Stimulated activated CD4-positive, alpha-beta T cell treated with anti-CD3 and anti-CD28 coated beads, Interleukin-1b, Interleukin-23, amount 100 ng/mL, for 24 hours (primary cell): ENCODE measurements at places on chromosomes 6 and 20.

GRCh38 chr6:43761666-43762409, 8.2 kb upstream of the VEGFA start:
- DNase-seq, result no peak

DNA sequence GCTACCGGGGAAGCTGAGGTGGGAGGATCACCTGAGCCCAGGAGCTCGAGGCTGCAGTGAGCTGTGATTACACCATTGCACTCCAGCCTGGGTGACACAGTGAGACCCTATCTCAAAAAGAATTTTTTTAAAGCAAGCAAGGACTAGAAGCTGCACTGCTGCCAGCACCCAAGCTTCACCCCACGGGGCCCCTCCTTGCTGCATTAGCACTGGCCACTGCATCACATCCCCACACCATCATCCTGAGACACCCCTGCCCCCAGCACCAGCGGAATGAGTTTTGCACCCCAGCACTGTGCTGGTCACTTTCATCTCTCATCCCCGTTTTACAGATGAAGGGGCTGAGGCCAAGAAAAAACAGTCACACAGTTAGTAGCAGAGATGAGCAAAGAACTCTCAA, 30.9 kb downstream of the TBC1D7 start:
- DNase-seq, result no peak

DNA sequence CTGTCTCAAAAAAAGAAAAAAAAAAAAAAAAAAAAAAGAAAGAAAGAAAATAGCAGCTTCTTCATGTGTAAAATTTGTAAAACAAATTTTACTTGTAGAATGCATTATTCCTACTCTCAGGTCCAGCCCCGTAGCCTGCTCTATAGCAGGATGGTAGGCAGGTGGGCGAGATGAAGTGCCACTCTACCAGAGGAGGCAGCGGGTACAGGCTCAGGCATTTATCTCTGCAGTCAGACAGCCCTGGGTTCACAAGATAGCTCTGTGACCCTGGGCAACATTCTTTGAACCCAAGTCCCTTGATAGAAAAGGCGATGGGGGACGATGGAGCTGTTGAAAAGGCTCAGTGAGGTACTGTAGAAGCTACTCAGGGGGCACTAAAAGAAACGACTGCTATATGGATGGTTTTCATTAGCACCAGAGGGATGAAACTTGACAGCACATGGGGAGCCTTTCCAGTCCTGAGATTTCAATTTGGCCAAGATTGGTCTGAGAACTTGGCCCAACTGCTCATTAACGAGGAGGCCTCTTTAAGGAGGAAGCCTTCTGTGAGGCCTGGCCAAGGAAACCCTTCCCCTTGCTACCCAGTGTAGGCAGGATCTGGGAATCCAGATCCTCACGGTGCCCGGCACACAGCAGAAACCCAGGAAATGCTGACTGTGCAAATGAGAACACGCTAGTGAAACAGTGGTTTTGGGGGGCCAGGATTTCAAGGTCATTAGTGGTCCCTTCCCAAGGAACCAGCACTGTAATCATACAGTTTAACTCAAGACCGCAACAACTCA, 63.1 kb downstream of the MYH7B start:
- no peak for DNase-seq

- no peak for DNase-seq
Observed at GRCh38 chr6:69232008-69232407, 564.8 kb downstream of the LMBRD1 start.

DNA sequence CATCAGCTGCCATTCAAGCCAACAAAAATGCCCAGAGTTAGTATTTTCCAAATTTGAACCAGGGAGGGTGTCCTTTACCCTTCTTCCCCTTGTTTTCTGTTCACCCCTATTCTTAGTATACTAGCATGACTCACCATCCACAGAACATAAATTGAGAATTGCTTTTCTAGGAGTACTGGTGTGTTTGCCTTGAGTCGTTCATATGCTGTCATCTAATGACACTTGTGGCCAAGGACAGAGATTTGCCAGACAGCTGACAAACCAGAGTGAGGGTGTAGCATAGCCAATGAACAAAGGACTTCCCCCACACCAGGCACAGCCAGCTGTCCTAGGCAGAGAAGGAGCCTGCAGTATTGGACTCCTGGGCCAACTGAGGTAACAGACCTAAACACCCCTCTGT, 62.2 kb downstream of the FILIP1 start:
- DNase-seq, result no peak

DNA sequence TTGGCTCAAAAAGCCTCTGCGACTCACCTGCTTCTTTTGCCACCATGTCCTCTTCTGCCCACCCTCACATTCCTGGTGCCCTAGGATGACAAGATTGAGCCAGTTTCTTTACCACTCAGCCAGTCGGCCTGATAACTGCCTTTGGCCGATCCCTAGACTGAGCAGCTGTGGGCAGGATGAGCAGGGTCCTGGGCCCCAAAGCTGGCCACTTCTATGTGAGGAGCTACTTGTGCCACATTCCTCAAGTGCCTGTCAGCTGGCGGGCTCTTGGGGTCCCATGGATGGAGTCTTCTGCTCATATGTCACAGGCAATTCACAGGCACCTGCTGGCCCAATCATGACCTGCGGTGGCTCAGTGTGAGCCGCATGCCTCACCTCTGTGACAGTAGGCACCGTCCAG, 16.5 kb downstream of the DYNLRB1 start:
- DNase-seq, result no peak

DNA sequence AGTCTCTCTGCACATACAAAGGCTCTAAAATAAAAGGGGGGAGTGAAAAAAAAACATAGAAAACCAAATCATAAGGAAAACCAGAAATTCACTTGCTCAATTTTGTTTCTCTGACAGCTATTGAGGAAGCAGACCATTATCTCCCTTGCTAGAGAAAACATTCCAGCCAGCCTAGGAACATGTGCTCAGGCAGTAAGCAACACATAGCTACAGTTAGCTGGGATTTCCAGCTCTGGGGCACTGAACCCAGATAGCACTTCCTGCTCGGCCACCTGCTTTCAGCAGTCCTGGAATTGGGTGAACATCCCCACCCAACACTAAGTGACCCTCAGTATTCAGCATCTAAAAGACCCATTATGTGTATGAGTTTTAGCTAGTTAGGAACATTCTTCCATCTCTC, 61.3 kb downstream of the TNFRSF21 start:
- DNase-seq, result no peak

DNA sequence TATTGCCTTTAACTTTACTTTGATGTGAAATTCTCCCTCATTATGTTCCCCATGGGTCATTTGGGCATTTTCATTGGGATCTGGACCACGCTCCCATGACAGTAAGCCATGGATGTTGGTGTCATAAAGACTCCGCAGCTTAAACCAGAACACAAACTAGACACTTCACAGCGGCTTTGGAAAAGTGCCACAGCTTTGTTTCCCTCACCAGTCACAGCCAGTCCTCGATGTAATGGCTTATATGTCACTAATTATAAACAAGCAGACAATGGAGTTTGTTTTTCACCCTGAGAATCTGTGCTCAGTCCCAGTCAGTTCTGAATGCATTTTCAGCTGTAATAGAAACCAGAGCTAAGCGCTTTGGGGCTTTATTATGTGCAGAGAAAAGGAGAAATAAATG, 23.2 kb upstream of the DAAM2 start:
- DNase-seq, result no peak

- no peak for DNase-seq
Observed at GRCh38 chr6:84166395-84166794, 61.0 kb downstream of the CEP162 start.

DNA sequence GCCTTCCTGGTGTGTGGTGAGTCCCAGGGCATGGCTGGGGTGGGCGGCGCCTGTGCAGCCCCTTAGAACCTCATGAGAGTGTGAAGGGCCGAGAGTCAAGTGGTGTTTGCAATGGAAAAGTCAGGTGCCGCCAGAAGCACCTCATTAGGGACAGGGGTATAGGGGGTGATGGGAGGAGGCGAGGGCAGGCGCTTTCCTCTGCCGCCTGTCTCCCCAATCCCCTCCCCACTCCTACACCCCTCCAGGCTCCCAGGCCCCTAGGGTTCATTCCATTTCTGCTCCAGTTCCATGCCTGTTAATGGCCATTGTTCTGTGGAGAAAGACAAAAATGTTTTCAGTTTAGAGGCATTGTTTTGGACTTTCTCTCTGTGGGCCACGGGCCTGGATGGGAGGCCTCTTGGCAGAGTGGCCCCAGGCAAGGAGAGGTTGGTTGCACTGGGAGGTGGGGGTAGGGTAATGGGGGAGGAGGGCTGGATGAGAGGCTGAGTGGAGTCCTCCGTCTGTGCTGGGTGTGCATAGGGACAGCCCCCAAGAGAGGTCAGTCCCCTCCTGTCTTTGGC, 21.4 kb upstream of the SCUBE3 start:
- no peak for DNase-seq

DNA sequence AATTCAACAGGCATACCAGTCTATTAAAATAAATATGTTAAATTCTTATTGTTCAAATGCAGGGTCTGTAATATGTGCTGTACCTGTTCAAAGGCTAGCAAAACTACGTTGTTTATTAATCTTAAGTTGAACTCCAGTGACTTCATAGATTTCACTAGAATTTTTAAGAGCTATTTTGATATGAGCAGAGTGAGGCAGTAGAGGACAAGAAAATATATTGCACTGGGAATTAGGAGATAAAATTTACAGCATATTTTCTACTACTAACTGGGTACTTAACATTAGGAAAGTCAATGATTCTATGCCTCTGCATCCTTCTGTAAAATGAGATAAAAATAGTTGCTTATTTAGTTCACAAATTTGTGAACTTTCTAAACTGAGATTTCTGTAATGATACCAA, 162.2 kb upstream of the BMP5 start:
- DNase-seq, result no peak

DNA sequence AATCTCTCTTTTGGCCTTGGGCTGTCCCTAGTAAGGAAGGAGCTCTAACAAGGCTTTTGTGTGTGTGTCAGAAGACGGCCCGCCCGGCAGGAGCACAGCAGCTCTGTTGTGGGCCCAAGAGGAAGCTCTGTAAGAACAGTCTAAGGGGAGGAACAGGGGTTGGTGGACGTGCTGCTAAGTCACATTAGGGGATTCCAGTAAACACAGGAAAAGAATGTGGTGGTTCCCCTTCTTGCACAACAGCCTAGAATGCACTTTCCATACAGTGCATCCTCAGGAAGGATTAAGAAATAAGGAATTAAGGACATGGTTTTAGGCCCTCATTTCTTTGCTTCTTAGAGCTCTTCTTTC, 114.5 kb downstream of the RNF144B start:
- DNase-seq, result no peak

GRCh38 chr20:4812641-4813075, 90.9 kb downstream of the PRND start:
- DNase-seq, result no peak

GRCh38 chr6:92763680-92764079, 655.7 kb downstream of the EPHA7 start:
- DNase-seq, result no peak

- no peak for DNase-seq
Observed at GRCh38 chr6:2165286-2165685, 80.1 kb downstream of the GMDS start.

DNA sequence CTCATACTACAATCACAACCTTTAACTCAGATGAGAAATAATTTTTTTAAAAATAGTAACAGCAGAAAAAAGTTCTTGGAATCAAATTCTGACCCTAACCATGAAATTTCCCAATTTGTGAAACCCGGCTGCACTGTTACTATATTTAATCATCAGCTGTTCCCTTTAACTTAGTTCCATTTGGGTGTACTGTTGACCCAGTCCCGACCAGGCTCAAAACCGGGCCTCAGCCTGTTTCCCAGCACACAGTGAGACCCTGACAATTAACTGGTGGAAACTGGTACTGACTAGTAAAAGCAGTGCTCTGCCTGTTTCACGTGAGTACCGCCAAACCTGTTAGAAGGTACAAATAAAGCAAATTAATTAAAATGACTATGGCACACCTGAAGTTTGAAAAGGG, 7.0 kb downstream of the CTCFL start:
- DNase-seq, result no peak

DNA sequence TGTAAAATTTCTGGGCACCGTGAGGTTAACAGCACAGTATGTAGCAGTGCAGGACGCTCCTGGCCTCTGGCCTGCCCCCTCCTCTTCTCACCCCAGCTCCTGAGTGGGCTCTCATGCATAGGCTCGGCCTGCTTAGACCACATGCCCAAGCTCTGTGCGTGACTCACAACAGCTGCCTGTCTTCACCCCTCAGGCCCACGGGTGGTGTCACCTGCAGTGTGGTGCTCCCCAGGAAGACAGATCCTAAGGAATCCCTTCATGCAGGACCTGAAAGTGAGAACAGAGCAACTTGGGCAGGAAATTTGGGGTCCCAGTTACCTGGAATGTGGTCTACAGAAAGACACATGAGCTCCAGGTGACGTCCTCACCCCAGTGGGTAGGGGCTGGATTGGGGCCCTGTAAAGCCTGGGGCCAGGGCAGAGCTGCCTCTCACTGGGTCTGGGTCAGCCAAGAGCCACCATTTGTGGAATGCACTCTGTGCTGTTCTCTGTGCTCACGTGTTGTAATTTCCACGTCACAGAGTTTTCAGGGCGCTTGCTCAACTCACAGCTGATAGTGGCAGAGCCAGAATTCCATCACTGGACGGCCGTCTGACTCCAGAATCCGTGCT, 37.0 kb upstream of the PXDC1 start:
- DNase-seq, result no peak
